ENCODE measurements at places on chromosomes 5 and 9. TPM values are rescaled to one million over a fixed set of nuclear protein-coding genes. Genes with fewer than 3 reads are reported as not detected.

DEPDC1B gene
- 10.0 TPM for total RNA-seq

TNFSF15 gene
- under 0.01 TPM for total RNA-seq

TNC gene
- total RNA-seq, result 170 TPM

PRDM9 gene
- not detected for total RNA-seq

CEL gene
- under 0.01 TPM for total RNA-seq

GRCh38 chr5:112974901-112975300 is 1.7 kb upstream of the DCP2 start:
- DNase-seq, result no peak

DNA sequence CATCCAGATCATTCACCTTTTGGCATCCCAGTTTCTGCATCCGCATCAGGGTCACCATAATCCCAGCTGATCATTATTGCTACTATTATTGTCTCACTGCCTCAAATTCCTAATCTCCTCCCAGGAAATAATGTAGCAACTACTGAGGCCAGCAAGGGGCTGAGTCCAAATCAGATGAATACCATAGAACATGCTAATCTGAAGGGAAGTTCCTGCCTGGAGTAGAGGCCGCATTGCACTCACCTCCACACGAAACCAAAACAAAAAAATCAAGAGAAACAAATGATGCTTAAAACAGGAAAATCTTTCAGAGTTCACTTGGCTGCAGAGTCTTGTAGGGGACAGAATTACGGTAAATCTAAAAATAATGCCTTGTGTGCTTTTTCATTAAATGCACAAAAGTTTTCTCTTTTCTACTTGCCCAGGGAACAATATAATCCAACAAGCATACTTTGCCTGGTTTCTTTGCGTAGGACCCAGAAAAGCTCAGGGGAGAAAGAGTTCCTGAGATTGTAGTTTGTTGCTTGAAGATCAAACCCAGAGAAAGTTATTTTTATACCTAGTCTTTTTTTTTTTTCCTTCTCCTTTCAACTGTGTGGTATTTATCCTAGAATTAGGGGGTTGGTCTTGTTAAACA is 87.7 kb upstream of the KLF4 start:
- no peak for DNase-seq

GRCh38 chr9:101705135-101705661 is 33.2 kb downstream of the GRIN3A start:
- DNase-seq, result no peak

DNA sequence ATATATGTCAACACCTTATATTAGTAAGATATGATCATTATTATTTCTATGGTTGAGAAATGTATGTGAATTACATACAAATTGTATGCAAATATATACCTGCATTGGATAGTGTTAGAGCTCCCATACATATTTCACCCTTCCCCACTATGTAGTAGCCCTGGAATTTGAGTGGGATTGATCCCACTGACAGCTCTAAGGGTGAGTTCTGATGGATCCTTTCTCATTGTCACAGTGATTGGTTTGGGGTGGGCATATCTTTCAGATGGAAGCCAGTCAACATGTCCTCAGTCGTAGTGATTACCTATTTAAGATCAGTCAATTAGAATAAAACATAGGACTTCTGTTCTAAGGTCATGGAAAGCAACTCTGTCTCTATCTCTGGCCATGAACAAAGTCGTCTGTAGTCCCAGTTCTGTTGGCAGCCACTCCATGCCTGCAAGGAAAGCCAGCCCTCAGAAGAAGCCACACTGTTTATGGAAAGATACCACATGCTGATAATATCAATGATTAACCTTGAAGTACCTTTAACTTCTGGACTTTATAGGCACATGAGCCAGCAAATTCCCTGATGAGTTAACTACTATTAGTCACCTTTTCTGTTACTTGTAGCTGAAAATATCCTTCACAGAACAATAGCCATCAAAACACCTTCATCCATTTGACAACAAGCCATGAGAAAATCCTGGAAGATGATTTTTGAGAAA is 5.1 kb upstream of the CCDC192 start:
- DNase-seq, result peak; percentile 51

- no peak for DNase-seq
These were observed 111.1 kb downstream of the TLR4 start for GRCh38 chr9:117815315-117815714.

GRCh38 chr5:124061663-124062062 is 549.7 kb downstream of the CSNK1G3 start:
- peak; percentile 28 for DNase-seq

- no peak for DNase-seq
These were observed 496 bp downstream of the MAPK9 start for GRCh38 chr5:180291234-180291940.
